ENCODE measurements at places on chromosomes 3 and 15.

DNA sequence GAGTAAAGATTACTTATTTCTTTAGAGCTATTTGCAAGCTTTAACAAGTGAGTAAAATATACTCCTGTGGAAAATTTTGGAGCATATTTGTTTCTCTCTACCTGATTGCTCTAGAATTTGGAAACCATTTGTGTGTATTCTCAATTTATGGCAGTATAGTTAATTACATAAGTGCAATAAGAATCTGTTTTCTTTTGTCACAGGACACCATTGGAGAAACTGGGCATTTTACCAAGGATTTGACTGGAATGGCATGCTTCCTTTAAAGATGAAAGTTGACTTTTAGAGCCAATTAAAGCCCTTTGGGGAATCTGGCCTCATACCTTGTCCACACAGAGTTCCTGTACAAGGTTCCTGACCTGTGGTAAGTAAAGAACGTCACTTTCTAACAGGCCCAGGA lies 38.4 kb downstream of the PAQR5 start:
- DNase-seq: no peak

GRCh38 chr3:159711560-159712333 lies 276.9 kb upstream of the IL12A start:
- no peak for DNase-seq

GRCh38 chr3:190701096-190701532 lies 161.4 kb downstream of the GMNC start:
- no peak for DNase-seq

- no peak for DNase-seq
These were observed 54.6 kb upstream of the VILL start for GRCh38 chr3:37935756-37936666.

DNA sequence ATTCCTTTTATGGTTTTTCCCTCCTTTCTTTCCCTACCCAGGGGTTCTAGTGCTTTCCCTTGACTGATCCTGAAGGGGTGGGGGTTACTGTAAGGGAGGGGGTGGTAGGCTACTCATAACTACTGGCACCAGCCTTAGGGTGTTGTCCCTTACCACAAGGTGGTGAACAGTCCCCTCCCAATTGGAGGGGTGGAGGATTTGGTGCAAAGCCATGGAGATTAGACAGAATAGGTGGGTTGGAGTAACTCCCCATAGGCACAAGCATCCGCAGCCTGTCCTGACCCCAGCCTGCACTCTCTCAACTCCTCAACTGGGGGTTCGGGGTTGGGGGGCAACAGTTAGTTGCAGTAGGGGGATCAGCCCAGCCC lies 2.6 kb upstream of the HYAL2 start:
- no peak for DNase-seq

DNA sequence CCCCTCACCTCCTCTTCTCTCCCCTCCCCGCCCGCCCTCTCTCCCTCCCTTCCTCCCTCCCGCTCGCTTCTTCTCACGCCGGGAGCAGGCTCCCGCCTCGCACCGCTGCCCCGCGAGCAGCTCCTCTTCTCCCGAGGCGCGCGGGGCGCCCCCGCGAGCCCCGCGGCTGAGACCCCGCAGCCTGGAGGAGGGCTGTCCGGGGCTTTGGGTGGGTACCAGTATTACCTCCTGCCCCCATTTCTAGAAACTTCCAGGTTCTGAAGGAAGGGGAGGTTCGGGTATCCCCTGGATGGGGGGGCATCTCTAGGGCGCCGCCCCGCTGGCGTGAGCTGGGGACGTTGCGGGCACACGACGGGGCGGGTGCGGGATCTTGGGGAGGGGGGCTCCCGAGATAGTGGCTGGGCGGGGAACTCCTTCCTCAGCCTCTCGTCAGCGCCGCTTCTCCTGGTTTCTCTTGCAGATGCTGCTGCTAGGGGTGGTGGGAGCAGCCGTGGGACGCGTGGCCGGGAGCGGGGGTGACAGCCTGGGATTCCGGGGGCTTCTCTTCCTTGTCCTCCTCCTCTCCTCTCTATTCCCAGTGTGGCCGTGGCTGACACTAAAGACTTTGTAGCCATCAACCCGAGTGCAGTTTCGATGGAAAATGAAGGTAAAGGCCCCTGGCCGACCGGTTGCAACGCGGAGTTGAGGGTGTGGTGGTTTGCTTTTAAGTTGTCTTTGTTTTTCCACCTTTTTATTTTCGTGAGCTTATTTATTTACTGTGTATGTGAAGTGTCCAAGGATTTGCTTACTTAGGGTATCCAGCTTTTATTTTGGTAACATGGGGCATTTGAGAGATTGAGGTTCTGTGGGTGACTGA lies 474 bp downstream of the ATP2C1 start:
- DNase-seq: peak; percentile 20

DNA sequence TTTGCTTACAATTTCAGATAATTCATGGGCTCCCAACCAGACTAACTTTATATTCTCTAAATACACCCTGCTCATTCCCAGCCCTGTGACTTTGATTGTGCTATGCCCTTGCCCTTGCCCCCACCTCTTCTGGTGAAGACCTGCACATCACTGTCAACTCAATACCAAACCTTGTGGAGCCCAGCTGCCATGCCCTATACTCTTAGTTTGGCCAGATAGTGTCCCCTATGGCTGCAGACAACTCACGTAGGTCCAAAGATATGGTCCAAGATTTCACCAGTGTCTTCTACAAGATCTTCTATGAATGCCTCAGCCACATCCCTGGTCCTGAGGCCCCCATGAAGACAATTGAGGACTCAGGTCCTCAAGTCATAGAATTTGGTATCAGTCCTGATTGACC lies 118.3 kb upstream of the EIF1B start:
- no peak for DNase-seq

GRCh38 chr15:71801935-71802655 lies 8.3 kb upstream of the NR2E3 start:
- no peak for DNase-seq

DNA sequence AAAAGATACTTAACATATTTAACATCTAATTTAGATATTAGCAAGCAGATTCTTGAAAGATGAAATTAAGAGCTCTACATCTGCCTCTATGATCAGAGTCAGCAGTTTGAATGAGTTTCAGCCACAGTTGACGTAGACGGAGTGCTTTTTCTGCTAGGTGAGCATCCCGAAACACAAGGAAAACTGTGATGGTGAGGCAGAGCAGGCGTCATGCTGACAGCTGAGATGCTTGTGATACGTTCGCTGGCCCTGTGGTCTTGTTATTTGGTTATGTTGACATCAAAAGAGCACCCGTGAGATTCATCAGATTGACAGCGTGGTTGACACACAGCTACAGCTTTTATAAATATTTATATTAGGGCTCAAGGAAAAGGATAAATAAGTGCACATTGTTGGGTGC lies 19.6 kb upstream of the GOLGA8B start:
- no peak for DNase-seq

Measured in stimulated activated CD4-positive, alpha-beta T cell treated with anti-CD3 and anti-CD28 coated beads, Interleukin-15, amount 100 ng/mL, for 1 hour (primary cell).